Activated gamma-delta T cell treated with anti-CD3 and anti-CD28 coated beads, Interleukin-2, amount 50 U/mL, for 16 hours (primary cell): ENCODE measurements at places on chromosomes 13 and 19.

- no peak for DNase-seq
Measured at GRCh38 chr19:18704971-18705370, 21.5 kb downstream of the CRTC1 start.

GRCh38 chr19:18058208-18059009 lies 28.3 kb downstream of the IL12RB1 start:
- peak; percentile 68 for DNase-seq

- DNase-seq: no peak
Measured at GRCh38 chr19:19461671-19462622, 53.4 kb downstream of the TSSK6 start.

DNA sequence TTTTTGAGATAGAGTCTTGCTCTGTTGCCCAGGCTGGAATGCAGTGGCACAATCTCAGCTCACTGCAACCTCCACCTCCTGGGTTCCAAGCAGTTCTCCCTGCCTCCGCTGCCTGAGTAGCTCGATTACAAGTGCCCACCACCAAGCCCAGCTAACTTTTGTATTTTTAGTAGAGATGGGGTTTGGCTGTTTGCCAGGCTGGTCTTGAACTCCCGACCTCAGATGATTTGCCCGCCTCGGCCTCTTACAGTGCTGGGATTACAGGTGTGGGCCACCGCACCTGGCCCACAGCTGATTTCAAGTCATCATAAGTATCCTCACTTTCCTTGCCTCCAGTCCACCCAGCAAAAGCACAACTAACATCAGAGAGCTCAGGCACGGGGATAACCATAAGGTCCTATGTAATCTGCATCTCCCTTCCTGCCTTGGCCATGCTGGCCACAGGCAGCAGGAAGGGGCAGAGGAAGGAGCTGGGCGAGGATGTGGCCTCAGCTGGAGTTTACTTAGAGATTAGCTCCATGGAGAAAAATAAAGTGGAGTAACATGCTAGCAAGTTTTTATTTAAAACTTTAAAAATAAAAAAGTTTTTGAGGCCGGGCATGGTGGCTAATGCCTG lies 22.9 kb upstream of the ADGRE1 start:
- DNase-seq: no peak

DNA sequence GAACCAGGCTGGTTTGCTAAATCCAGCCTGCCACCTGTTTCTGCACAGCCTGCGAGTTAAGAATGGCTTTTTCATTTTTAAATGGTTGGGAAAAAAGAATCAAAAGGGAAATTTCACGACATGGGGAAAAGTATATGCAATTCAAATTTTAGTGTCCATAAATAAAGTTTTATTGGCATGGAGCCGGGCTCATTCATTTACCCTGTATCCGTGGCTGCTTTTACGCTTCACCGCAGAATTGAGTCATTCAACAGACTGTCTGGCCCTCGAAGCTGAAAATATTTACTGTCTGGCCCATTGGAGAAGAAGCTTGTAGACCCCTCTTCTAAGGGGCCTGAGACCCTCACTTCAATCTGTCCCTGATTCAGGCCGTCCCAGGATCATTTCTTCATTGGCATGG lies 26.1 kb downstream of the IER2 start:
- DNase-seq: no peak

- no peak for DNase-seq
Measured at GRCh38 chr13:53137779-53138178, 109.2 kb downstream of the OLFM4 start.

GRCh38 chr13:41916173-41916954 lies 44.5 kb downstream of the VWA8 start:
- no peak for DNase-seq

GRCh38 chr13:83220241-83220640 lies 662.0 kb downstream of the SLITRK1 start:
- no peak for DNase-seq

- no peak for DNase-seq
Measured at GRCh38 chr13:75760131-75761021, 124.2 kb downstream of the LMO7 start.

- DNase-seq: no peak
Measured at GRCh38 chr19:38163419-38164290, 60.4 kb downstream of the DPF1 start.

- no peak for DNase-seq
Measured at GRCh38 chr19:42422092-42422900, 4.9 kb downstream of the LIPE start.

DNA sequence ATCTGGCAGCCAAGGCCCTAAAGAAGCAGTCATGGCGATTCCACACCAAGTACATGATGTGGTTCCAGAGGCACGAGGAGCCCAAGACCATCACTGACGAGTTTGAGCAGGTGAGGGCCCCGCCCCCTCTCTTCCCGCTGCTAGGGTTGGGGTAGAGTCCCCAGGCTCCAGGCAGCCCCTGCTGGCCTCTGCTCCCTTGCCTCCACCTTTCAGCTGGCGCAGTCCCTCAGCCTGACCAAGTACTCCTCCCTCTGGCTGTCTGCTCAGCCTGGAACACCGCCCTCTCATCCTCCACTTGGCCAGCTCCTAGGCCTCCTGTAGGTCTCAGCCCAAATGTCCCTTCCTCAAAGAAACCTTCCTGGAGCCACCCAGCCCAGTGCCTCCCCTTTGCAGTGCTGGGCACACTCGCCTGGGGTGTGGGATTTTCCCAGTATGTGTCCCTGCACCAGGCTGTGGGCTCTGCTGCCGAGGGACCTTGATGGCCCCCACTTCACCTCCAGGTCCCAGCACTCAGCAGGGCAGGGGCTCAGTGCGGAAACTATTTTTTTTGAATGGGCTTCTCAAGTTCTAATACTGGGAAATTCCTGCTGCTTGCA lies 5.7 kb downstream of the LENG1 start:
- DNase-seq: no peak

GRCh38 chr19:20611866-20612265 lies 46.3 kb upstream of the ZNF737 start:
- DNase-seq: no peak

GRCh38 chr13:69418319-69418718 lies 689.3 kb upstream of the ATXN8OS start:
- no peak for DNase-seq

- DNase-seq: no peak
Measured at GRCh38 chr13:84749126-84749525, 866.9 kb upstream of the SLITRK1 start.

GRCh38 chr19:41443813-41444455 lies 978 bp downstream of the ERICH4 start:
- no peak for DNase-seq

DNA sequence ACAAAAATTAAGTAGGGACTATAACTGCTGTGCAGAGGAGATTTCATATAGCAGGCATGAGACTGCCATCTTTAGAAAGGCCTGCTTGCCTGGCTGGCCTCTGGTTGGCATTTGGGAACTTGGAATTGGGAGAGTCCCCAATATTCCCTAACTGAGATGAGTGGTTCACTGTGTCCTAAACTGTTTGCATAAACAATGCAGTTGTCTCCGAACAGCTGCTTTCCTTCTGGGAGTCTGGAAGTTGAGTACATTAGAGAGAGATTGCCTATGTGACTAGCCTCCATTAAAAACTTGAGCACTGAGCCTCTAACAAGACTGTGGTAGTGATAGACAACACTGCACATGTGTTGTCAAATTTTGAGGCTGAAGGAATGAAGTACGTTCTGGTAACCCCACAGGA lies 47.4 kb downstream of the STOML3 start:
- DNase-seq: no peak

DNA sequence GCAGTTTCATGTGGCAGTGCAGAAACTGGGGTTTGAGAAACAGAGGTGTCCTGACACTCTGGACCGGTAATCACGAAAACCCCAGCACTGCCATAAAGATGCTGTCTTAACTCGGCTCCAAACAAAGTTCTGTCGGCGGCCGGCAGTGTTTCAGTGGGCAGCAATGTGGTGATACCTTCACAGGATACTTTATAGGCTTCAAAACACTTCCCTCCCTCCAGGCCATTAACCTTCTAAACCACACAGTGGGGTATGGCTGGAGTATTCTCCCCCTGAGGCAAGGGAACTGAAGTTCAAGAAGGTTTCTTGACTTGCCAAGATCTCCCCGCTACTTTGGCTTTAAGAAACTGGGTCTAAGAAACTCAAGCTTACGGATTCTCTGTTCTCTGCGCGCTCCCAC lies 1.1 kb downstream of the RUBCNL start:
- DNase-seq: no peak

DNA sequence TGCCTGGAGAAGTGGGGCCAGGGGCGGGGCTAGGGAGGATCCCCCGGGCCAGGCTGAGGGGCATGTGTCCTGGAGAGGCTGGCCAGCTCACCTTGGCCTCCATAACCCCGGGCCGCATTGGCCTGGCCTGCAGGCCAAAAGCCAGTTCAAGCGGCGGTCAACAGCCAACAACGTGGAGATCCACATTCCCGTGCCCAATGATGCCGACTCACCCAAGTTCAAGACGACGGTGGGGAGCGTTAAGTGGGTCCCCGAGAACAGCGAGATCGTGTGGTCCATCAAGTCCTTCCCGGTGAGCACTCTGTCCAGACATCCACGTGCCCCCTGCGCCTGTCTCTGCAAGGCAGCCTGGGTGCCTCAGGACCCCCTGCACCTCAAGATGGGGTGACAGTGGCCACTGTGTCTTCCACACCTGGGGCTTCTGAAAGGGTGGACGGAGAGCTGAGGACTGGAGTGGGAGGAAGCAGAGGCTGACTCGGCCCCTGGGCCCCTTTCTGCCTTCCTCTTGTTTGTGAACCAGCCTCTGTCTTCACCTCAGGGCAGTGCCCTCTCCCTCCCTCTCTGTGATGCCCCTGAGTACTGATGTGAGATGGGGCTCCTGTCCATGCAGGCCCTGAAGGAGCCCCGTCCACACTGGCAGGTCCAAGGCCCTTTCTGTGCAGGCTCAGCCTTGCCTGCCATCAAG lies 31.1 kb downstream of the AP1M1 start:
- DNase-seq: no peak

DNA sequence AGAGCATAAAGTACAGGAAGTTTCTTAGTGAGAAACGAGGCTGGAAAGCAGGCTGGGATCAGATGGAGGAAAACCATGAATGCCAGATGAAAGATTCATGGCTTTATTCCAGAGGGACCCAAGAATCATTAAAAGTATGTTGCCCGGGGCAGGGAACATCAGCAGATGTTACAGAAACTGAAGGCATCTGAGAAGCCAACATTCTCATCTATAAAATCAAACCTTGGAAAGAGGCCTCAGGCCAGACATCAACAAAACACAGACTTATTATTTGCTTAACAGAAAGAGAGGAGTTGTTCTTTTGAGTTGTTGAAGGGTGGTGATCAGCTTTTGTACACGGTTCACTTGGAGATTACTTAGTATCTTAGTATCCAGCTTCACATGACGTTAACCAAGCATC lies 543.6 kb downstream of the RFC3 start:
- DNase-seq: no peak

DNA sequence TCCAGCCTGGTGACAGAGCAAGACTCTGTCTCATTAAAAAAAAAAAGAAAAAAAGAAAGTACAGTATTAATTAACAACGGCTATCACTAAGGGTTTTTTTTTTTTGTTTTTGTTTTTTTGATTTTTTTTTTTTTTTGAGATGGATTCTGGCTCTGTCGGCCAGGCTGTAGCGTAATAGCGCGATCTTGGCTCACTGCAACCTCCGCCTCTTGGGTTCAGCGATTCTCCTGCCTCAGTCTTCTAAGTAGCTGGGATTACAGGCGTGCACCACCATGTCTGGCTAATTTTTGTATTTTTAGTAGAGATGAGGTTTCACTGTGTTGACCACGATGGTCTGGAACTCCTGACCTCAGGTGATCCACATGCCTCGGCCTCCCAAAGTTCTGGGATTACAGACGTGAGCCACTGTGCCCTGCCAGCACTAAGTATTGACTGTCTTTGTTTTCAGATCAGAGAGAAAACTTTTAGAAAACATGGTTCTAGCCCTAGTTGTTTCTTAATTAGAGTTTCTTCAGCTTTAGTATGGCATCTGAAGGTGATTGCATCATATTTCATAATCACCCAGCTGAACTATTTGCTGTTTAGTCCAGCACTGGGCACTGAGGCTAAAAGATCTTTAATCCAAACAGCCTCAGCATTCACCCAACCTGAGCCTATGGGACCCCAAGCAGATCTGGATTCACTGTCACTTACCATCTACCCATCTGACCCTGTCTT lies 2.7 kb upstream of the GATAD2A start:
- DNase-seq: no peak

GRCh38 chr13:22235950-22236290 lies 565.0 kb downstream of the FGF9 start:
- no peak for DNase-seq

GRCh38 chr13:22121146-22121739 lies 450.4 kb downstream of the FGF9 start:
- no peak for DNase-seq

DNA sequence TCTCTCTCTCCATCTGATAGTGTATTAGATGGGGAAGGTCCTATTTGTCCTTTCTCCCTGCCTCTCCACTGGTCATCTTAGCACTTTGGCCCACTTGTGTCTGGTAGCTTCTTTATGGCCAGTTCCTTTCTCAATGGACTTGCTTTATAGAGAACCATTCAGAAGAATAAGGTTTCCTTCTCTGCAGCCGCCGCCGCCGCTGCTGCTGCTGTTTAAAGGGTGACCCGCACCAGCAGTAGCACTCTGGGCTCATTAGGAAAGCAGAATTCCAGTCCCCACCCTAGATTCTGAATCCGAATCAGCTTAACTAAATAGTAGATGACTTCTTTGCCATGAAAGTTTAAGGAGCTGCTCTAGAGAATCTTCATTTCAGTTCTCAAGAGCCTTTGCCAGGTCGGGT lies 490.2 kb downstream of the FOXO1 start:
- DNase-seq: no peak

GRCh38 chr19:18795540-18795939 lies 4.4 kb upstream of the COMP start:
- no peak for DNase-seq
